ENCODE measurements at places on chromosomes 7 and 10. TPM values are rescaled to one million over a fixed set of nuclear protein-coding genes. Genes with fewer than 3 reads are reported as not detected.

DNA sequence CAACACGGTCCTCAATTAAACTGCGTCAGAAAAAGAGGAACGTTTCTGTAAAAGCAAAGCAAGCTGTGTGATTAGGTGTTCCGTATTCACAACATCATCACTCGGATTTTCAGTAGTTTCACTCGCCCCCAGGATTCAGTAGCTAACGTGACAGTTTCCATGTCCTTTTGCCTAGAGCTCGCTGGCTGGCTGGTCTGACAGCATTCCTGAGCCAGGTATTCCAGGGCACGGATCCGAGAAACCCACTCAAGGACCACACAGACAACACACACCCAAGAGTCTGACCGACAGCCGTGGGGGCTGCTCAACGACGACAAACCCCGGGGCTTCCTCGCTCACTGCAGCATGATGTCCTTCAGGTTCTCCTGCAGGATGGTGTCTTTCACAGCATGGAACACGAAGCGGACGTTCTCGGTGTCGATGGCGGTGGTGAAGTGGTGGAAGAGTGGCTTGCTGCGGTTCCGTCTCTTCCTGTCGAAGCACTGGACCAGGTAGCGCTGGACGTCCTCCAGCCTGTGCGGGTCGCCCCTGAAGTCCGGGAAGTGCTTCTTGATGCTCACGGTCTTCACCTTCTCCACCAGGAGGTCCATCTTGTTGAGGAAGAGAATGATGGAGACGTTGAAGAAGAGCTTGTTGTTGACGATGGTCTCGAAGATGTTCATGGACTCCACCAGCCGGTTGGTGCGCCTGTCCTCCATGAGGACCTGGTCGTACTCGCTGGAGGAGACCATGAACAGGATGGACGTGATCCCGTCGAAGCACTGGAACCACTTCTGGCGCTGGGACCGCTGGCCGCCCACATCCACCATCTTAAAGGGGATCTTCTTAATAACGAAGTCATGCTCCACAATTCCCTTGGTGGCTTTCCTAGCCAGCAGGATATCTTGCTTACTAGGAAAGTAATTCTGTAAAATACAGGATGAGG, 43.1 kb downstream of the AMZ1 start:
- peak; percentile 51 for DNase-seq

The AUTS2 gene
- total RNA-seq: 32.3 TPM

DNA sequence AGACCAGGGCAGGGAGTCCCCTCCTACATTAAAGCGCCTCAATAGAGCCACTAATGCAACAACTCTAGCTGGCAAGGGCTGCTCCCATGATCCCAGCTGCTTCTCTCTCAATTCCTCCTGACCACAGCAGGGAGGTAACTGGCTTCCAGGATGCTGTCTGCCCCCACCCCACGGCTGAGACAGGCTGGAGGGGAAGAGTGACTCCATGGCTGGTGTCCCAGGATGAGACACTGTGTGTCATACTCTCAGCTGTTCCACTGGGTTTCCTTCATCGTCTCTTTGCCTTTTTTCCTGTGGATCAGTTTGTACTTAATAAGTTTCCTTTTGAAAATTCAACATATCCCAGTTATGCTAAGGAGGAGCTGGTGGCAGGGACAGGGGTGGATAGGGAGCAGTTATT, 27.7 kb upstream of the MYH16 start:
- DNase-seq: no peak

GRCh38 chr10:18659819-18660535, 746 bp downstream of the ARL5B start:
- no peak for DNase-seq

DNA sequence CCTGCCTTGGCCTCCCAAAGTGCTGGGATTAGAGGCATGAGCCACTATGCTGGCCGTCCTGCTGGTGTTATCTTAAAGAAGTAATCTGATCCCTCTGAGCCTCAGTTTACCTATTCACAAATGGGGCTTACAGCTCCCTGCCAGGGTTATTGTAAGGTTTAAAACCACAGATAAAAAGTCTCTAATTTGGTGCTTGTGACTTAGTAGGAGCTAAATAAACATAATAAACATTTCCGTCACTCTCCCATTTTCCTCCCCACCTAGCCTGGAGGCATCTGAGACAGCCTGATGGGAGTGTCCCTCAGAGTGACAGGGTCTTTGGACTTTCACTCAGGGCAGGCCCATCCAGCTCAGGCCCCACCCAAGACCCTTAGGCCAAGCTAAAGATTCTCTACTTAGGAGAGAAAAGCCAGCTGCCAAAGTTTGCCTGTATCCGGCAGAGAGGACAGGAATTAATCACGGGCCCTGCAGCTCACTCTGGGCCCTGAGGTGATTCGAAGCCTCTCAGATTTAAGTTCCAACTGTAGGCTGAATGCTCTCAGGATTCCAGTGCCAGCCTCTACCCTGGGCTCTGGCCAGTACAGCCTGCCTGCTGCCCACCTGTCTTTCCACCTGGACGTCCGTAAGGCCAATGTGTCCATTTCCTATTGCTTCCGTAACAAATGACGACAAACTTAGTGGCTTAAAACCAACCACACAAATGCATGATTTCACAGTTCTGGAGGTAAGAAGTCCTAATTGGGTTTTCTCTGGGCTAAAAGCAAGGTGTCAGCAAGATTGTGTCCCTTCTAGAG, 21.8 kb upstream of the DUSP5 start:
- DNase-seq: no peak

The ABCB1 gene
- 4.7 TPM for total RNA-seq

GRCh38 chr10:126147866-126148587, 240.2 kb downstream of the ADAM12 start:
- DNase-seq: no peak

GRCh38 chr7:22375359-22376048, 18.6 kb upstream of the RAPGEF5 start:
- no peak for DNase-seq

GRCh38 chr7:133484086-133484485, 231.2 kb downstream of the EXOC4 start:
- DNase-seq: no peak

GRCh38 chr10:117534321-117535297, 7.9 kb upstream of the EMX2 start:
- no peak for DNase-seq

The PRRT4 gene
- total RNA-seq: not detected

- DNase-seq: no peak
Measured at GRCh38 chr7:91046322-91047089, 217.7 kb upstream of the FZD1 start.

DNA sequence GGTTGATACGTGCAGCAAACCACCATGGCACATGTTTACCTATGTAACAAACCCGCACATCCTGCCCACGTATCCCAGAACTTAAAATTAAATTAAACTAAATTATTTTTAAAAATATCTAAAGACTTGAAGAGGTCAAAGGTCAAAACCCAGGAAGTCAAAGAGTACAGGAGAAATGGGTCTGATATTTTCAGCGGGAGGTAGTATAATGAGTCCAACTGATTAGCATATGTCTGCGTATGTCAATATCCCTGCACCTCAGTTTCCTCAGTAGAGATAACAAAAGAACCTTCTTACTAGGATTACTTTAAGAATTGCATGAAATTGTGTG, 133.0 kb downstream of the TMEM26 start:
- no peak for DNase-seq

- no peak for DNase-seq
Measured at GRCh38 chr10:3270577-3271316, 98.2 kb upstream of the PITRM1 start.

DNA sequence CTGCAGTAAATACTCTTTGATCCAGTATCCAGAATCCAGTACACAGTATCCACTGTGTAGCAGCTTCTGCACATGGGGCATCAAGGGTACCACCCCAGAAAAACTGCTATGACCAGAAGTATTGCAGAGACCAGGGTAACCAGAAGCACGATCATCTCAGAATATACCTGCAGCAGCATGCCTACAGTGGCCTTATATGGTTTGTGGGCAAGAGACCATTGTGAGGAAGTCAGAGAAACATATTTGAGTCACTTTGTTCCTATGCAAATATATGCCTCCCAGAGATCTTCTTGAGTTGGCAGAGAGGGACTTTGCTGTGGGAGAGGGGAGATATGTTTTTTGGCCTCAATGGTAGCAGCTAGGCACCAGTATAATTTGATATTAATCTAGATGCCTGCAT, 206.4 kb upstream of the LRRTM3 start:
- DNase-seq: no peak

DNA sequence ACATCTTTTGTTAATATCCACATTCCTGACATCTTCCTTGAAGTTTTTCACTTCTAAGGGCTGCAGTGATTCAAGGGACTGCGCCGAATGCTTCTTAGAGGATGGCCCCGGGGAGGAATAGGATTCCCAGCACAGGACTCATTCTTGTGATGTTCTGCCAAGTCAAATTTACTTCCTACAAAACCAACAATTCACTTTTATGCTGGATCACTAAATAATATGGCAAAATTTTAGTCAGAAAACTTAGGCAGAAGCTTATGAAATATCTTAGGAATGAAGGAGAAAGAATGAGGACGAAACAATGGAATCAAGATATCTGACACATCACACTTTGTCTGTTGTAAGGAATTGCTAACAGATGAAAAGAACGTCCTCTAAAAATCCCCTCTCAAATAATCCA, 151.5 kb downstream of the JAZF1 start:
- DNase-seq: no peak

DNA sequence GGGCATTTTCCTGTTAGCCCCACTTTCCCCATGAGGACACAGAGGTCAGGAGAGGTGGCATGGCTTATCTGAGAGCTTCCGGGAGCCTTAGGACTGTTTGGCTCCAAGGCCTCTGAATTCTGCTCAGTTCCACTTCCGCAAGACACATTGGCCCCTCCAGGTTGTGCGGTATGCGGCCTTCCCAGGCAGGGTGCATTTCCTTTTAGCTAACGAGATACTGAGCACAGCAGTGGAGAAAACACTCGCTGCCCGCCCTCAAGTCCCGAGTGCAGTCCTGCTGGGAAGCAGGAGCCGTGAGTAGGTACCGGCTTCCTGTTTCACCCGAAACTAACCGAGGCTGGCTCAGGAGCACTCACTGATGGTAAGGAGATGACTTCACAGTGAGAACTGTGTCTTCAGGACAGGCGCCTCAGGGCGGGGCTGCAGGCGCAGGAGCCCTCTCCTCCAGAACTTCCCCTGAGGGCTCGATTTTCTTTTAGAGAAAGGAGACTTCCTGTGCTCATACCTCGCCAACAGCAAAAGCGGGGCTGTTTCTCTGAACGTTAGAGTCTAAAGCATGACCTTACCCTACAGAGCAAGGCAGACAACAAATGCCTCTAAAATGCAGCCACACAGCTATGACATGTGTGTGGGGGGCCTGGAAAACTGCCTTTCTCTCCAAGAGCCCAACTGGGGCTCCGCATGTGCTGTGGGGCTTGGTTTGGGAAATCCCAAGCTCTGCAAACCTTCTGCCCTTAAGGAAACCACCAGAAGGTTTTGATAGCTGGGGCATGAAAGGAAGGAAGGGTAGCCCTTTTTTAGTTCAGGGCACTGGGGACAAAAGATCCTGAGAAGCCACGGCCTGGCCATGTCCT, 25.9 kb downstream of the RGS10 start:
- peak; percentile 87 for DNase-seq

DNA sequence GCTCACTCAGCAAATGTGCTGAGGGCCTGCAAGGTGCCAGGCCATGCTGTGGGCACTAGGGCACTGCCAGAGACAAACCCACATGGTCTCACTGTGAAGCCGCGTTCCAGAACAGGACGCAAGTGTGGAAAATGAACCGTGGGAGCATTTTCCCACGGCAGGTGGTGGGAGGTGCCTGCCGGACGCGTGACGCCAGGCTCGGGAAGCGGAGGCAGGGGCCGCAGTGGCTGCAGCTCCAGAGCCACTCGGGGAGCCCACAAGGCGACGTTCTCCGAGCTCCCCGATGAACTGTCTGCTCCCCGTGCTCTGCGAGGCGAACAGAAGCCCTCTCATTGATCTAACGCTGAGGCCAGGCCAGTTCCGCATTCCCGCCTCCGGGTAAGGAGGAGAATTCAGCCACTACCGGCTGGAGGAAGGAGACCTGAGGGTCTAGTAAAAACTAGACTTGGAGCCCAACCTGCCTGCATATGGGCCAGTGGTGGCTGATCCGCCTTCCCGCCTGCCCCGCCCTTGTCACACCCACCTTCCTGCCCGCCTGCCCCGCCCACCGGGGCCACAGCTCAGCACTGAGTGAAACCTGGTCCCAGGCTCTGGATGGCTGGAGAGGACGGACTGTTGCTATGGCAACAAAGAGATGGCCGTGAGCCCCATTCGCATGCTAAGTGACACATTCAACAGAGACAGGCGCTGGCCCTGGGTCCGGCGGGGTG, 13.1 kb downstream of the ADGRA1 start:
- DNase-seq: no peak

DNA sequence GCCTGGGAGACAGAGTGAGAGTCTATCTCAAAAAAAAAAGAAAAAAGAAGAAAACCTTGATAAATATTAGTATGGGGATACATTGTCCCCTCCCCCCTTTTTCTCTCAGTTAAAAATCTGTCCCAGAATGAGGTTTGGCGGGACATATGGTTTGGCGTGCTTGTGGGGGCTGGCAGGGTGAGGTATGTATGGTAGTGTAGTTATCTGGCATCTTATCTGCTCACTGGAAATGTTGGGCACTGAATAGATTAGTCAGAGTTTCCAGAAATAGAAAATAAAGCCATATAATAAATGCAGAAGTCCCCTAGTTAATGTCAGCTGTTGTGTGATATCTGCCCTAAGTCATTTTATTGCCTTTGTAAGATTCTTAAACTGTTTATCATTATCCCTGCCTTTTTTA, 397.5 kb upstream of the GALNT17 start:
- no peak for DNase-seq

The RET gene
- total RNA-seq: 0.51 TPM

GRCh38 chr7:138370956-138371355, 89.1 kb upstream of the TRIM24 start:
- DNase-seq: no peak

GRCh38 chr10:42942279-42942950, 134.5 kb upstream of the RET start:
- peak; percentile 51 for DNase-seq

DNA sequence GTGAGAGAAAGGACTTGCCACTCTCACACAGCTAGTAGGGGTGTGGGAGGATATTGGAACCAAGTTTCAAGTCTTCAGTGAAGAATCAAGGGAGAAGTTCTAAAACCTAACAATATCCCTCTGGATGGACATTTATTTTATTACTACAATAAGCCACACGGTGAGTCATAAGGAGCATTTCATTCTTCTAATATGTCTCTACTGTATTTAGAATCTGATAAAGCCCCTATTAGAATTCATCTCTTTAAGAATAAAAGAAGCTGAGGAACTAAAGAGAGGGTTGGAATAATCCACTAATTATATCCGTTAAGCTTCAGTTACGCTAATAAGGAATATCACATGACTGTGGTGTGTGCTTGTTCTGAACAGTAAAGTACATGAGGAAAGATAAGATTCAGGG, 40.9 kb upstream of the ATRNL1 start:
- DNase-seq: no peak

DNA sequence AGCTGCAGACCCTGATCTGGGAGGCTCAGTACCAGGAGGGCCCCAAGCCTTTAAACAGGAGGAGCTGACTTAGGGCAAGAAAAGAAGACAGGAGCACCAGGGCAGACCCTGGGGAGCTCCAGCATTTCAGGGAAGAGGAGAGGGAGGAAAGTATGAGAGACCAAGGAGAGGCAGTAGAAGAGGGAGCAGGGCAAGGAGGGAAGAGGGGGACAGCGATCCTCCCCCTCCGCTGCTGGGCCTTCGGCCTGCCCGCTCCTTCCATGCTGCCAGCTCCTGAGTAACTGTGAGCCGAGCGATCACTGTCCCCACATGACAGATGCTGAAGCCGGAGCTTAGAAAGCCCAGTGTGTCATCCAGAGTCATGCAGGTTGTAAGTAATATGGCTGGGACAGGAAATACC, 65.9 kb downstream of the ALOX5 start:
- no peak for DNase-seq

Measured in spleen (tissue), 13 donors.